ENCODE measurements at places on chromosomes 1 and 21.
A peak's percentile ranks its signal among the peaks of the same experiment; 100 is the strongest.

GRCh38 chr1:48887796-48888195 is 111.1 kb upstream of the BEND5 start:
- peak; percentile 25 for DNase-seq

DNA sequence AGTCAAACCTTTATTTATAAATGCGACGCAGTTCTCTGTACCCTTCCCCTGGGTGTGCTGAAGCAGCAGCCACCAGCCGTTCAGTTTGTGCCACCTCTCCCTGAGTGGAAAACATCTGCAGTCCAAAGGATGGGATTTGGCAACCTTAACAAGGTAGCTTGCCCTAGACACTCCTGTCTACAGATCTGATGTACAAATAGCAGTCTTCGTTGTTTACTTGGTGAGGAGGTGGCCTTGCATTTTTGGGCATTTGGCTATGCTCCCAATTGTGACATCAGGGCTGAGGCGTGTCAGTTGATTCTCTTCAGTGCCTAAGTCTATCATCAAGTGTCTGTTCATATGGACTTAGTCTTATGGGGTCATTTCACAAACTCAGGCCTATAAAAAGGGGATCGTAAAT is 59.8 kb downstream of the KDM1A start:
- no peak for DNase-seq

DNA sequence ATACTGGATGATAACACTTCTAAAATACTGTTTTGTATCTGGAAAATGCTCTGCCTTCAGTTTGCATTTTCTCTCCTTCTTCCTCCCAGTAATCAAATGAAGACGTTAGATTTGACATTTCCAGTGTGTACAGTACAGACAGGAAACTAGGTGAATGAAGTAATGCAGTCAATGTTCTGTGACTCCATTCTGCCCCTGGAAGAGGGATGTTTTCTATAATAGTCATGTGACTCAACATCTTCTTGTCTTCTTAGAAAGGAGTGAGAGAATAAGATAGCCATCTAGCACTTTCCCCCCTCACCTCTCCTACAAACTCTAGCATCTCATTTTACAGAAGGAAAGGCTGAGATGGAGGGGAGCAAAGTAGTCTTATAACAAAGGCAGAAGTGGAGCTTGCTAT is 77.6 kb downstream of the DDR2 start:
- peak; percentile 33 for DNase-seq

- DNase-seq = no peak
These were observed 54.6 kb downstream of the NENF start for GRCh38 chr1:212487286-212487685.

DNA sequence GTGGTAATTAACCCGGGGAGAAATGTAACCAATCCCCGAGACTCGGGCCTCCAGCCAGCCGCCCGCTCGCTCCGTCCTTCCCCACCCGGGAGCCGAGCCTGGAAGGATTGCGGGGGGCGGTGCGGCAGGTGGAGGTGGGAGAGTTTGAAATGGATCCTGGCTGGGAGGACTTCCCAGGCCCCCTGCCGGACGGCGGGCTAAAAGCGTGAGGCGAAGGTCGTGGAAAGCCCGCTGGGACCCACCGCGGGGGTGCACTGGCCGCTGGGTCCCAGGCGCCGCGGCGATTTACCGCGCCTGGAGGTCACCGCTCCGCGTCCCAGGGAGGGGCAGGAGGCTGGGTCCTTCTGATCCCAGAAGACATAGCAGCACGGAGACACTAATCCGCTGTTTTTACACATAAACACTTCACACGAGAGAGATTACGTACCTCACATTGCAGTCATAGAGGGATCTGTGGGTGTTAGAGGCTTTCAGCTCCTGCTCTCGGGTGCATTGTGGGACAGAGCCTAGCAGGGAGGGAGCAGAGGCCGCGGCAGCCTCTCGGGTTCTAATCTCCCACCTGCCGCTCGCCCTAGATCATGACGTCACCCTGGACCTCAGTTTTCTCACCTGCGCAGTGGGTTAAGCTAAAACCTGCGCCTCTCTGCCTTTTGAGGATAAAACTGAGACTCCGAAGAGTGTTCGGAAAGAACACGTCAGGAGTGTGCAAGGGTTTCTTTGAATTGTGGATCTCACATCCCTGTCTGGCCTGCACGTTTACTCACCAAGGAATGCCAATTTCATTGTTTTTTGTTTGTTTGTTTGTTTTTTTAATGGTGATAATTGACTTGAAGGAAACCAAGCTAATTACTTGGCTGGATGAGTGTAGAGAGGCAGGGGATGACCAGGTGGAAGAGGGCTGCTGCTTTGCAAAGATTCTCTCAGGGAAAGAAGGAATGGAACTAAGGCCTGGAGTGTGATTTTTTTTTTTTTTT is 17.1 kb upstream of the TMEM9 start:
- DNase-seq = peak; percentile 31

- DNase-seq = no peak
These were observed 21.7 kb downstream of the SESN2 start for GRCh38 chr1:28280977-28281381.

DNA sequence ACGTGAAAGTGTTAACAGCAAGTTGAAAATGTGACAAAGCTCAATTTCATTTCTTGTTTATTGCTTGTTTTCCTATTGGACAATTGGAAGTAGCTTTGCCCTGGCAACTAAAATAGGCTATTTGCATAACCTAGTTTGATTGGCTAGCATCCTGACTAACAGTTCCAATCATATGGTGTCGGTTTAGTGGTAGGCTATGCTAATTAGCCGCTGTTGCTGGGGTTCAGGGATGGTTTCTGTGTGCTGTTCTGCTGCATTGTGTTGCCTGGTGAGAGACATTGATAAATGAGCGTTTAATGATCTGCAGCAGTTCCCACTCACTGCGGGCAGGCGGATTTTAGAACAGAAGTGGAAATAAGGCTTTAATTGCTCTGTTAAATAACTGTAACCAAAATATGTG is 68.5 kb downstream of the DYRK1A start:
- DNase-seq = peak; percentile 93

DNA sequence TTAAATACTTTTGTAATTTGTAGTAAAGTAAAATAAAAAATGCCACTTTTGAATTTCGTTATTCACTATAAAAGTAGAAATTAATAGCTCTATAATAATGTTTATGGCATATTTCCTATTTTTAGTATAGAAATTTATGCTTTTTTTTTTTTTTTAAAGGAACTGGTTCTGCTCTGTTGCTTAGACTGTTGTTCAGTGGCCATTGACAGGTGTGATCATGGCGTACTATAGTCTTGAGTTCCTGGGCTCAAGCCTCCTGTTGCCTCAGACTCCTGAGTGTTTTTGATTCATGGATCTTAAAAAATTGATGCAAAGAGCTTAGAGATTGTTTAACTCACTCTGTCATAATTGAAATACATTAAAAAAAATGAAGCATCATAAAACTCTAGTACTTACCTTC is 53.6 kb downstream of the RPS6KC1 start:
- DNase-seq = no peak

DNA sequence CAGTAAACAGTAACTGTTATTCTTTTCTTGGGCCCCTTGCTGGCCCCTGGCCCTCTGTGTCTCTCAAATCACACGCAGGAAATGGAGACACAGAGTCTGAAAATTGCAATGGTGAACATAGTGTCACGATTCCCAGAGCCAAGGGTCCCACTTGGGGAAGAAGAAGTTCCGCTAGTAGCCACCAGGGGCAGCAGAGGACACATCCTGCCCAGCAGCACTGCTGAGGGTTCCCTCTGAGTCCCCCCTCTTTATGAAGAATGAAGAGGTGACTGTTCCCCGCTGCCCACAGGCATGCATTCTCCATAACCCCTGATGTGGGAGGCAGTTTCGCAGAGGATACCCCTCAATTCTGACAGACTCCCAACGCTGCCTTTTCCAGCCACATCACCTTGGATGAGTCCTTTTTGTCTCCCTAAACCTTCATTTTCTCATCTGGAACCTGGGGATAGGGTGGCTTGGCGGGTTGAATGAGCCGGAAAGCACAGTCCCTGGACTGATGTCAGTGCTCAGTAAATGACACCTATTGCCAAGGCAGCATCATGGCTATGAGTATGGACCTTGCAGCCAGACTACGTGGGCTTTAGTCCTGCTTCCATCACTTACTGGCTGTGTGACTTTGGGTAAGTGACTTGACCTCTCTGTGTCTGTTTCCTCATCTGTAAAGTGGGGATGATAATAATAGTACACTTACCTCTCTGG is 238.0 kb upstream of the TMEM51 start:
- peak; percentile 32 for DNase-seq

GRCh38 chr1:6245869-6246496 is 2.0 kb downstream of the HES3 start:
- DNase-seq = no peak

DNA sequence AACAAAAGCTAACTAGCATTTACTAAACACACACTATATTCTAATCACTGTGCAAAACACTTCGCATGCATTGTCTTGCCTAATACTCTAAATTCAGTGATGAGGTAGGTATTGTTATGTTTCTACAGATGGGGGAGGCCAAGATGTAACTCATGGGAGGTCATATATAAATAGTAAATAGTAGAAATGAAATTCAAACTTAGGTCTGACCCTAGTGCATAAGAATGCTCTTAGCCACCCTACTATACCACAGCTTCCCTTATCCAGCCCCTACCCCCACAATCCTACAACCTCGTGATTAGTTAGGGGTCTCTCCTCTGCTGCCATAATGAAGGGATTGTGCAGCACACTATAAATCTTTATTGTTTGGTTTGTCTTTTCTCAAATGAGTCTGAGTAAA is 3.3 kb downstream of the PFDN2 start:
- DNase-seq = no peak

GRCh38 chr1:247332215-247332622 is 552 bp upstream of the ZNF496 start:
- peak; percentile 48 for DNase-seq

GRCh38 chr1:230800891-230801840 is 54.0 kb downstream of the CAPN9 start:
- no peak for DNase-seq

GRCh38 chr1:204420039-204421004 is 8.7 kb upstream of the PPP1R15B start:
- peak; percentile 15 for DNase-seq

GRCh38 chr21:40936178-40936577 is 89.2 kb upstream of the DSCAM start:
- DNase-seq = no peak
